Cortex of kidney (tissue), 1 donor: ENCODE measurements at places on chromosomes 2 and 18.

DNA sequence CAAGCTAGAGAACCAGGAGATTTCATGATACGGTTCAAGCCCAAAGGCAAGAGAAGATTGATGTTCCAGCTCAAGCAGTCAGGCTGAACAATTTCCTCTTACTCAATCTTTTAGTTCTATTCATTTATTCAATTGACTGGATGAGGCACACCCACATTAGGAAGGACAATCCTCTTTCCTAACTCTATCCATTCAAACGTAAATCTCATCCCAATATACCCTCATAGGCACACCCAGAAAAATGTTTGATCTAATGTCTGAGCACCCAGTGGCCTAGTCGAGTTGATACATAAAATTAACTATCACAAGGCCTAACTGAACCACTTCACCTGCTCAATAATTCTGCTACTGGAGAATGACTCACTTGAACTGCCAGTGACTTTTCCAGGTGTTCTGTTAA lies 180.7 kb downstream of the RAD51AP2 start:
- no peak for DNase-seq

- no peak for DNase-seq
Measured at GRCh38 chr18:6270771-6271216, 143.9 kb downstream of the L3MBTL4 start.

GRCh38 chr2:127044977-127045661 lies 61.8 kb downstream of the BIN1 start:
- DNase-seq: no peak

DNA sequence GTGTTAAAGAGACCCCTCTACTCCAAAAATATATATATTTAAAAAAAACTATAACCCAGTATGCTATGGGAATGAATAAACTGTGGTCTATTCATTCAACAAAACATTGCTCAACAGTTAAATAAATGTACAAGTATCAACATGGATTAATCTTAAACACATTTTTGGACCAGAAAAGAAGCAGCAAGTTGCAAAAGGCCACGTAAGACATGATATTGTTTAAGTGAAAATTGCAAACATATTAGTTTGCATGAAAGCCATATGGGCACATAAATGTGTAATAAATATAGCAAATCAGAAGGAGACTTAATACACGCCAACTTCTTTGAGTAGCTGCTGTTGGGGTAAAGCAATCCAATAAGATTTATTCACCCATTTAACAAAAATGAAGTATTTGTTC lies 321.5 kb downstream of the FBXO15 start:
- no peak for DNase-seq

- no peak for DNase-seq
Measured at GRCh38 chr2:225573603-225574002, 174.1 kb downstream of the NYAP2 start.
